T-cell (primary cell): ENCODE measurements at places on chromosomes 7 and 10. TPM values are rescaled to one million over a fixed set of nuclear protein-coding genes. Genes with fewer than 3 reads are reported as not detected.

Gene ZNF853
- 5.6 TPM for total RNA-seq

Gene SPDYE11
- not detected for total RNA-seq

Gene CLDN15
- 23.1 TPM for total RNA-seq

Gene PRPF18
- total RNA-seq, result 25.5 TPM

DNA sequence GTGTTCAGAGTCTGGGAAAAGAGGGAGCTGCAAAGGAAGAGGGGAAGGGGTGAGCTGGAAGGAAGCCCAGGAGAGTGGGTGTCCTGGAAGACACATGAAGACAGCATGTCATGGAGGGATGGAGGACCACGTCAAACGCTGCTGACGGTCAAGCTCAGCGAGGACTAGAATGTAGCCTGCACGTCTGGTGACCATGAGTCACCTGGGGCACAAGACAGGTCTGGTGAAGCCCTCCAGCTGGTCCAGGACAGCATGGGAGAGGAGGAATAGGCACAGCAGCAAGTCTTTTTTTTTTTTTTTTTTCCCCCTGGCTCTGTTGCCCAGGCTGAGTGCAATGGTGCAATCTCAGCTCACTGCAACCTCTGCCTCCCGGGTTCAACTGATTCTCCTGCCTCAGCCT, 19.6 kb upstream of the AMZ1 start:
- no peak for DNase-seq

DNA sequence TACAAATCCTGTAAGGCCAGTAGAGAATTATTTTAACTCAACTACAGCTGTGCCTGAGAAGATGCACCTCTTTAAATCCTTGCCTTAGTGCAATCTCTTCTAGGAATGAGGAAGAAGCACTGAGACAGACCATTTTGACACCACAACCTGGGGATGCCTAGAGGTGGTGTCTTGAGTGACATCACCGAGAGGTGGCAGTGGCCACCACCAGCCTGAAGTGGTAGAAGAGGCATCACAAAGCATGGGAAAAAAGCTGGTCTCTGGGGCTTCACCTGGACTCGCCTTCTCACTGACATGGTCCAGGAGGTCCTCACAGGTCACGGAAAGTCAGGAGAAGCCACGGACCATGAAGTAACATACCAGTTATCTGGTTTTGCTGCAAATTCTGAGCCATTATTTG, 99.2 kb upstream of the PDLIM1 start:
- no peak for DNase-seq

DNA sequence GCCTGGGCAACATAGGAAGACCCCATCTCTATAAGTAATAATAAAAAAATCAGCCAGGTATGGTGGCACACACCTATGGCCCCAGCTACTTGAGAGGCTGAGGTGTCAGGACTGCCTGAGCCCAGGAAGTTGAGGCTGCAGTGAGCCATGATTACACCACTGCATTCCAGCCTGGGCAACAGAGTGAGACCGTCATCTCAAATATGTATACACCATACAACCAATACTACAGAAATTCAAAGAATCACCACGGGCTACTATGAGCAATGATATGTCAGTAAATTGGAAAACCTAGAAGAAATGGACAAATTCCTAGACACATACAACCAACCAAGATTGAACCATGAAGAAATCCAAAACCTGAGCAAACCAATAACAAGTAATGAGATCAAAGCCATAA, 60.3 kb upstream of the ZC3HAV1 start:
- DNase-seq, result no peak
